ENCODE measurements at places on chromosomes 16 and 17.
A peak's percentile ranks its signal among the peaks of the same experiment; 100 is the strongest.

GRCh38 chr16:4696905-4697847 is 3.8 kb downstream of the NUDT16L1 start:
- DNase-seq: no peak

GRCh38 chr16:2914233-2914632 is 2.5 kb downstream of the FLYWCH1 start:
- no peak for DNase-seq

DNA sequence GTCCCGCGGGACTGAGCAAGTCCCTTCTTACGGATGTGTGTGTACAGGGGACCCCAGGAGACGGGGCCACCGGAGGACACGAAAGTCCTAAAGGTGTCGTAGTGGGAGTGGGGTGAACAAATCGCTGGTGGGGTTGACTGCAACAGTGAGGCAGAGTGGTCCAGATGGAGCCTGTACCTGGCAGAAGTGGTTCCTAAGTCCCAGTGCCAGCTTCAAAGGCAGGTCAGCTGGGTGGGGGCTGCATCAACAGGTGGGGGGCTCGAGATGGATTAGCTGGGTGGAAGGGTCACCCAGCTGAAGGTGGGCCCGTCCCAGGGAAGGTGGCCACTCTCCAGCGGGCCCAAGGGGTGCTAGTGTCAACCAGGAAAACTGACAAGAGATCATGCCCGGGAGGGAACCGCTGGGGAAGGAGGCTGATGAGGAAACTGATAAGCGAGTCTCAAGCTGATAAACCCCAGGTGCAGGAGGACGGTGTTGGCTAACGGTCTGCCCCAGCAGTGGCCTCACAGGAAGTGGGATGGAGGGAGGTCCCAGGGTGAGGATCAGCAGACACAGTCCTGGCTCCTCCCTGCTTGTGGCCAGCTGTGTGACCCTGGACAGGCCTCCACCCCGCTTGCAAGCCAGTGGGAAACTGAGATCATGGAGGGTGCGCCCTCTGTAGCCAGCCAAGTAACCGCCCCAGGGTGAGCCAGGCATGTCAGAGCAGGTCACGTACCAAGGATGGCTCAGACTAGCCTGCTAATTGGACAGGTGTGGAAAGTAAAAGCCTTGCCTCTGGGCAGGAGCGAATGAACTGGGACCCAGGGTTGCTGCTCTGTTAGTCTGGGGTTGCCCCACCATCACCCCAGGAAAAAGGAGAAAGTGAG is 1.0 kb downstream of the ORAI3 start:
- DNase-seq: peak; percentile 52

DNA sequence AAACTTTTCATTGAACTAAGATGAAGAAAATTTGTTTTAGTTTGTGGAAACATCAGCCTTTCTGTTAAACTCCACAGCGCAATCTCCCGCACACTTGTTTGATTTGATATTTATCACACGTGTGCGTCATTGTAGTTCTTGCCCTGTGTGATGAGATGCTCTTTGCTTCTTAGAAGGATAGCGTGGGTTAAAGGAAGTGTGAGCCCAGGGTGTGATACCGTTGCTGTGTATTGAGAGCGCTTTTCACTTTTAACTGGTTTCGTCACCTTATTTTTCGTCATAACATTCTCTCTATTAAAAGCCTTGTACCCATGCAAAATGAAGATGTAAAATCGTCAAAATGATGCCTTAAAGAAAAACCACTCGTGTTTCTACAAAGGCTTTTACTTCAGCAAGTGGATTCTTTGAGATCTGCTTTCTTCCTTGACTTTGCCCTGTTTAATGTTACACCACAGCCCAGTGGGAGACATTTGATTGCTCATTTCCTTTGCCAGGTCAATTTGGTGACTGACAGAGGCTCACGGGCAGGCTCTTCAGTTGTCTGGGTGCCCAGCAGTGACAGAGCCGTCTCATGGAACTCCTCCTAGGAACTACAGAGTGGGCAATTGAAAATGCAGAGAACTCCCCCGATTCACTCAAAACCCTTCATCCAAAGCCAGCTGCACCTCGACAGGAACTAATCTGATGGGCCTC is 61.1 kb downstream of the RPA1 start:
- no peak for DNase-seq

DNA sequence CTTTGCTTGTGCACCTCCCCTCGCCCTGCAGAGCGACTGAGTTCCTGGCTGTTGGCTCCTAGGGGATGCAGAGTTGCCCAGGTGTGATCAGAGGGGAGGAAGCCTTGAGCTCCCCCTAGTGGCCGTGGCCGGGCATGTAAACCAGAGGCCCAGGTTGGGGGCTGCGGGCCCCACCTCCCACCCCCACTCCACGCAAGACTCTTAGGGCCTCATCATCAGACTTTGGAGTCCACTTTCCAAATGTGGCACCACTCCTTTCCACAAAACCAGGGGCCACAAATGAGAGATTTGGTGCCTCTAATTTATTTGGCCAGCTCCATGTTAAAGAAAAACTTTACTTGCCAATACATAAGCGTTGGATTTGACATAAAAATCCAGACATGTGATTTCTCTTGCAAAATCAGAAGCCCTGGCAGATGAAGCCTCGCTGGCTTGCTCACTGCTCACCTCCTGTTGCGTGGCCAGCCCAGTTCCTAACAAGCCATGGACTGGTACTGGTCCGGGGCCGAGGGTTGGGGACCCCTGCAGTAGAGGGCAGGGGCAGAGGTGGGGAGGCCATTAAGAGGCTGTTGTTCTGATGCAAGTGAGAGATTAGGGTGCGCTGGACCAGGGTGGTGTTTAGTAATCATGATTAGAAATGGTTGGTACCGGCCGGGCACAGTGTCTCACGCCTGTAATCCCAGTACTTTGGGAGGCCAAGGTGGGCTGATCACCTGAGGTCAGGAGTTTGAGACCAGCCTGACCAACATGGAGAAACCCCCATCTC is 28.7 kb upstream of the GAS7 start:
- peak; percentile 28 for DNase-seq

- no peak for DNase-seq
These were observed 3.2 kb upstream of the HAP1 start for GRCh38 chr17:41737680-41738023.

All from stimulated activated CD4-positive, alpha-beta T cell treated with anti-CD3 and anti-CD28 coated beads, Interleukin-1b, Interleukin-23, amount 100 ng/mL, for 48 hours (primary cell).